LHCN-M2 (cell line): ENCODE measurements at places on chromosomes 6 and 20.

- no peak for DNase-seq
Observed at GRCh38 chr6:13742961-13743735, 31.5 kb upstream of the RANBP9 start.

DNA sequence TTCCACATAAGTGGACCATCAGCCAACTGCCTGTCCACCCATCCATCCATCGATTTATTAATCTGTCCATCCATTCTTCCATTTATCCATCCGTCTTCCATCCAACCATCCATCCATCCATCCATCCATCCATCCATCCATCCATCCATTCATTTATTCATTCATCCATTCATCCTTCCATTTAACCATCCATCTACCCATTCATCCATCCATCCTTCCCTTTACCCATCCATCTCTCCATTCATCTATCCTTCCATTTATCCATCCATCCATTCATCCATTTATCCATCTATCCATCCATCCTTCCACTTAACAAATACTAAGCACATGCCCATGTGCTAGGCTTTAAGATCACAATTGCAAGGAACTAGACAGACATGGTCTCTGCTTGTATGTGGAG is 6.8 kb downstream of the SAMD5 start:
- no peak for DNase-seq

- DNase-seq = peak; percentile 68
Observed at GRCh38 chr6:152124429-152125074, 317.1 kb downstream of the ESR1 start.

- DNase-seq = no peak
Observed at GRCh38 chr6:87905101-87905641, 142.5 kb upstream of the SPACA1 start.

DNA sequence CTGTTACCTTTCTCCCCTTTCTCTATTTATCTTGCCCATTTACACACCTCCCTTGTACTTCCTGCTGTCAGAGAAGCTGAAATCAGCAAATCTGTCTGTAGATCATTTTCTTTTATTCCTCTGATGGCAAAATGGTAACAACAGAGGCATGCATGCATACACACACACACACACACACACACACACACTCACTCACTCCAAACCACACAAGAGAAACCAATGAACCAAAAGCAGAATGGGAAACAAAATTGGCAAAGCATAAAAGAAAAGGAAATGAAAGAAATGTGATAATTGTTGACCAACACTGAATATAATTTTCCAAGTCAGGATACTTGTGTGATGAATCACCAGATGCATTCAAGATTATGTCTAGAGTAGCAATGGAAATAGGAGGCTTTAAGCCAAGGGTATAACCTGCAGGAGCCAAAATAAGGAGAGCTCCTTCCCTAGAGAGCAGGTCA is 172.4 kb downstream of the PLCB4 start:
- DNase-seq = peak; percentile 90

DNA sequence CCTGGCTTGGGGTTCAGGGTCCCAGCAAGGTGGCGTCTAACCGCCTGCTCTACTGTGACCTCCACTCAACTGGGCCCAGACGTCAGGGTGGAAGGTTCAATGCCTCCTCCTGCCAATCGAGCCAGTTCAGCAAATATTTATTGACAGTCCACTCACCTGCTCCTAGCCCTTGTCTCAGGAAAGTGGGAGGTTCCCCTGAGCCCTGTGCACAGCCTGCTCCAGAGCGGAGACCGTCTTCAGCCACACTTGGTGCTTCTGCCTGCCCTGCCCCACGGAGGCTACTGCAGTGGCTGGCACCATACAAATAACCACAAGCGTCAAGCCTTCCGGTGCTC is 6.1 kb downstream of the CCDC167 start:
- DNase-seq = no peak

DNA sequence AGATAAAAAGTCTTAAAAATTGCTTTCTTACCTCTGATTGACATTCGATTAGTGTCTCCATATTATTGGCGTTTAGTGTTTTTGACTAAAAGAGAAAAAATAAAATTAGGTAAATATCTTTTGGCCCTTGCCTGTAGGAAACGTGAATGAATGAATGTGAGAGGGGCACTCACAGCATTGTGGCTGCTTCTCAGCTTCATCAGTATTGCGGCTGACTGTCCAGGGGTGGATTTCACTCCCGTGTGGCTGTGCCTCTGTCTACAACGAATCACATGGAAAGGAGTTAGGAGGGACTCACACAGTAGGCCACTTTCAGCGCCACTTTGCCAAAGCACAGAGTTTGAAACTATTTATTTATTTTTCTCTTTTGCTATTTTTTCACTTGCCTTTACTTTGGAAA is 844 bp downstream of the TAGAP start:
- DNase-seq = no peak

DNA sequence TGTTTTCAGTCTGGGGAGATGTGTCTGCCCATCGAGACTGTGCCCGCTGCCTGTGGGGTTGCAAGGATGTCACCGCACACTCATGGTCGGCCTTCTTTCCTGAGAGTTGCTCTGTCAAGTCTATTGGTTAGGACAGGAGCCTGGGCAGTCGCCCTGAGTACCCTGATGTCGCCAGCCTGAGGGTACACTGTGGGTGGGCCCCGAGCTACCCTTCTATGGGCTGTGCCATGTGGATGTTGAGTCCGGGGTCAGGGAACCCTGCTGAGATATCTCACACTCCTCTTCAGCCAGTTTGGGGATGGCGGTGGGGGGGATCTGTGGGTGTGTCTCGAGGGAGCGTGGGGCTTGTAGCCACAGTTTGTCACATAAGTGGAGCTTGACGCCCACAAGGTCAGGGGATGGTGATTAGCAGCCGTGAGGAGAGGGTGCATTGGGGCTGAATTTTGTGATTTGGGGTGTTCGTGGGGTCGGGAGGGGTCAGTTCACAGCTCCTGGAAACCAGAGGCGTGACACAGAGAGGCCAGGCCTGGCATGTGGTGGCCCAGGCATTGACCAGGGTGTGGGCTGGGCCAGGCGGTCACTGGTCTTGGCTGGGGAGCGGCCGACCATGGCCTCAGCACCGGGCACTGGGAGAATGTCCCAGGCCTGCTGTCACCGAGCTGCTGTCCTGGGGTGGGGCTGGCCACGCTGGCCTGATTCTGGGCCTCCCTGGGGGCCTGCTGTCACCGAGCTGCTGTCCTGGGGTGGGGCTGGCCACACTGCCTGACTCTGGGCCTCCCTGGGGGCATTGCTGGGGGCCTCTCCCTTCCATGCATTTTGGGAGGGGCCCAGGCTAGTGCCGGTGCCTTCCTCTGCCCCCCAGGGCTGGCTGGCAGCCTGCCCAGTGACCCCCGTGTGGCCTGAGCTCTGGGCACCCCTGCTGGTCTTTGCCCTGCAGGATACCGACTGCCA is 1.6 kb upstream of the NPBWR2 start:
- no peak for DNase-seq

- peak; percentile 26 for DNase-seq
Observed at GRCh38 chr6:145036848-145037567, 698.3 kb downstream of the EPM2A start.

GRCh38 chr6:168407842-168408241 is 33.1 kb upstream of the SMOC2 start:
- no peak for DNase-seq

DNA sequence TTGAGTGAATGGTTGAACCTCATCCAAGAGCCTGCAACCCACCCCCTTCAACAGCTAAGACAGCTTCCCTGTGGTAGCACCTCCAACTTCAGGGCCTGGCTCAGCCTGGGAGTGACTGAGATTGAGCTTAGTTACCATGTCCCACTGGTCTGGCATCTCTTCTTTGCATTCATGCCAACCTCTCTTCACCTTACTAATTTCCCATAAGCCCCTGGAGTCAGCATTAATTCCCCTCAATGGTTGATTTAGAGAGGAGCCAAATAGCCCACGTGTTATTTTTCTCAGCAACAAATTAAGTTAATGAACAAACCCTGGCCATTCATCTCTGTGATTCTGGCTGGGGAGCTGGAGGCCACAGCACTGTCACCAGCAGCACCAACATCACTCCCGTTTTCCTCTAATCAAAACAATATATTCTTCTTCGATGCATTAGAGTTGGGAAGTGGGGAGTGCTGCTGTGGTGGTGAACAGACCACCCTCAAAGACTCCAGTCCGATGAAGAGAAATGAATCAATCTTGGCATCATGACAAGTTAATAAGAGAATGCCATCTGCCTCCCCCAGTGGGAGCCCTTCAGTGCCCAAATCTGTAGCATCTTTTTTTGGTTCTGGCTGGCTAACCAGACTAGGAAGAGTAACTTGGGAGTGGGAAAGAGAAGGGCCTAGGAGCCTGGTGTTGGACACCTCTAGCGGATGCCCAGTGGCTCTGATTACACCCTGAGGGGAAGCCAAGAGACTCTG is 316.9 kb upstream of the RNF24 start:
- no peak for DNase-seq

DNA sequence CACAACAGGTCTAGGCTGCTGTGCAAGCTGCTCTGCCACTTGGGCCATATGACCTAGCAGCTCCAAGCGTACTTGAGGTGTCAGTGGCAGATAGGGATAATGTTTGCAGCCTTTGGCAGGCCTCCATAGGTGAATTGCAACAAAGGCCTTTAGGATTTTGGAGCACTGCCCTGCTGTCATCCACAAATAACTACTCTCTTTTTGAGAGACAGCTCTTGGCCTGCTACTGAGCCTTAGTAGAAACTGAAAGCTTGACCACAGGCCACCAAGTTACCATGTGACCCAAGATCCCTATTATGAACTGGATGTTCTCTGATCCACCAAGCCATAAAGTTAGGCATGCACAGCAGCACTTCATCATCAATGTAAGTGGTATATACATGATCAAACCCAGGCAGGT is 29.9 kb downstream of the FBXO30 start:
- DNase-seq = no peak

- no peak for DNase-seq
Observed at GRCh38 chr6:32855467-32856174, 1.6 kb downstream of the PSMB9 start.

DNA sequence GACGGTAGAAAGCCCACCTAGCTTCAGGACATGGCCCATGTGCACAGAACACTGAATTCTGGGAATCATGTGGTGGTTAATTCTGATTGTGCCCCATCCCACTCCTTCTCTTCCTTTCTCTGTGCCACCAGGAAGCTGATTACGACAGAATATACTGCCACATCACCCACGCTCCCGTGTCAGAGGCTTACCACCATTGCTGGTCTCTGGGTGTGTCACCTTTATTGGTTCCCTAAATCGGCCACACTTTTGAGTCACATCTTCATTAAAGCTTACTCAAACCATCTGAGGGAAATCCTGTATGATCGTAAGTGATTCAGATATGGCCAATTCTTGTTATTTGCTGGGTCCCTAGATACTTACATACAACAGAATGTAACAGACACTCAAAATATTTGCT is 3.1 kb downstream of the TRMT6 start:
- DNase-seq = peak; percentile 19

DNA sequence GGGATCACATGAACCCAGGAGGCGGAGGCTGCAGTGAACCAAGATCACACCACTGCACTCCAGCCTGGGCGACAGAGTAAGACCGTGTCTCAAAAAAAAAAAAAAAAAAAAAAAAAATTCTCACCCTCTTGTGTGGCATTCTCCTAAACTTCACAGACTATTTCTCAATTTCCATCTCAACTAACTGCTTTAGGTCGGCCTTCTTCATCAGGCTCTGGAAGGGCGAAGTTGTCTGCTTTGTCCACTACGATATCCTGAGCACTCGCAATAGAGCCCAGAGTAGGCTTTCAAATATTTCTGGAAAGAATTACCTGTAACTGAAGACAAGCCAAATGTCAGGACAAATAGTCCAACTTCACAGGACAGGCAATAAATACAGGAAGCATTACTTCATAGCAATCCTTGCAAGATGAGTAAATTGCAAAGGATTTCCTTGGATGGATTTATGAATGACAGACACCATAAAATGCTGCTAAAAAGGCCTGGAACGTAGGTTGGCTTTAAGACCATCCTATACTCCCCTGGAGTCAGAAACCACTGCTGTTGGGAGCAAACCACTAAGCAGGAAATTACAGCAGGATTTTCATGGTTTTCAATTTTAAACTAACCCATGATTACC is 116.3 kb upstream of the SLC2A12 start:
- no peak for DNase-seq

DNA sequence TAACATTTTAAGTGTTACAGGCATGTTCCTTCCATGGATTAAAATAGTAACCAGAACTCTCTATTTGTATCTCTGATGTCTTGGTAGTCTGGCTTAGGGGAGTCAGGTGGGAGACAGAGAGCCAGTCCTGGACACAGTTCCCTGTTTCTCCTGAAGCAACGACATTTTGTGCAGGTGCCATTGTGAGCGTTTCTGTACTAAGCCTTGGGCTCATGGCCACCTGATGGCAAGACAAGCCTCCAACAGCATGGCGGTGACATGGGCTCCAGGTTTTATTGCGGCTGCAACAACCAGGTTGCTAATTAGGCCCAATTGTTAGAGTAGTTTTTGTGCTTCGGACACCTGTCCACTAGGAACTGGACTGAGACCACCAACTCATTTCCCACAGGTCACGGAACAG is 105.3 kb downstream of the PRDM13 start:
- no peak for DNase-seq

- no peak for DNase-seq
Observed at GRCh38 chr6:80463197-80463596, 356.7 kb downstream of the BCKDHB start.

GRCh38 chr6:36266913-36267644 is 2.8 kb upstream of the PNPLA1 start:
- no peak for DNase-seq

- no peak for DNase-seq
Observed at GRCh38 chr6:8075185-8075584, 11.0 kb upstream of the BLOC1S5 start.

- DNase-seq = peak; percentile 22
Observed at GRCh38 chr20:199996-200395, 10.5 kb upstream of the DEFB128 start.

- peak; percentile 81 for DNase-seq
Observed at GRCh38 chr6:135088818-135089809, 34.5 kb upstream of the HBS1L start.

- no peak for DNase-seq
Observed at GRCh38 chr6:135179372-135179771, 1.7 kb upstream of the MYB start.

- peak; percentile 91 for DNase-seq
Observed at GRCh38 chr6:124881898-124882578, 80.2 kb upstream of the RNF217 start.

GRCh38 chr6:128676456-128676855 is 156.1 kb upstream of the PTPRK start:
- DNase-seq = no peak

GRCh38 chr6:145736661-145737144 is 1.4 kb upstream of the EPM2A start:
- peak; percentile 62 for DNase-seq

DNA sequence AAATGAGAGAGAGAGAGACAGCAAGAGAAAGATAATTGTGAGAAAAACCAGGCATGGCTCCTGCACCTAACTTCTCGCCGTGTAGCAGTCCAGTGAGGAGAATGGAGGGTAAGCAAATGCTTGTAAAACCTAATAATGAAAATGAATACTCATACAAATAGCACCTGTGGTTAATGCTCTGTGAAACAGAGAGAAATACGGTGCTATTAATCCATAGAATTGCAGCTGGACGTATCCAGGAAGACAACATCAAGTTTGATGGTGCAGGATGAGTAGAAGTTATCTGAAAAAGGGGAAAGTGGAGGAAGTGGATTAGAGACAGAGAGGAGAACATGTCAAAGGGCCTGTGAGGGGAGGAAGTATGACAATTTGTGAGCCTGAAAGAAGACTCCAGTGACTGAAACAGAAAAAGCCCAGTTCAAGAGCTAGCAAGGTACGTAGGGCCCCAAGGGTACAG is 89.4 kb upstream of the PAK5 start:
- DNase-seq = no peak
